ENCODE measurements at places on chromosomes 12 and 14.
A peak's percentile ranks its signal among the peaks of the same experiment; 100 is the strongest.

DNA sequence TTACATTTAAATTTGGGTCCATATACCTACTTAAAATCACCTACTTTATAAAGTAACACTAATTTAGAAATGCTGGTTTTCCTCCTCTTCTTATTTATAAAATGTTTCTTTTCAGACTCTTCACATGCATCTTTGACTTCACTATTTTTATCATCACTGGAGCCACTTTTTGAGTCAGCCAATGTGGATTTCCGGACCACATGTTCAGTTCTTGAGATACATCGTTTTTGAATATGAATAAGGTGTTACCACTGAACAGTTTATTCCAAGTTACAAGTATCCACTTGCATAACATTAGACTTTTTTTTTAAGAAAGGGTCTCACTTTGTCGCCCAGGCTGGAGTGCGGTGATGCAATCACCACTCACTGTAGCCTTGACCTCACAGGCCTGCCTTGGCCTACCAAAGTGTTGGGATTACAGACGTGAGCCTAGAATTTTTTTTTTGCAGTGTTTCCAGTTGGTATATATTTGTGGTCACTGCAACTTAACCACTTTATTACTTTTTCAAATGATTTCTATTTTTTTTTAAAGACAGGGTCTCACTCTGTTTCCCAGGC, 5.7 kb downstream of the FNTB start:
- DNase-seq: no peak

GRCh38 chr14:22588526-22589095, 413 bp downstream of the DAD1 start:
- no peak for DNase-seq

DNA sequence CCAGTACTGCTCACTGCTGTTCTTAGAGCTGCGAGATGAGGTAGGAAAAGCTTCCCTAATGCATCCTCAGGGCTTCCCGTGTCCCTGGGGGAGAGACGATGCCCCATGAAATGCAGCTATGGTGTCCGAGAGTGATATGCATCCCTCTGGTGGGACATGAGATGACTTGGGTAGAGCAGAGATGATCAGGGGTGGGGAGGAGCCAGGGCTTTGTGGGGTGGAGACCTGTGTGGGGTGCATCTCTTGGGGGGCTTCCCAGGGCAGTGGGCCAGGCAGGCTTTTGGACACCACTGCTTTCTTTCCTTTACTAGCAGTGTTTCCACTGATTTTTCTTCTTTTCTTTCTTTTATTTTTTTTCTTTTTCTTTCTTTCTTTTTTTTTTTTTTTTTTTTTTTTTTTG, 147.3 kb downstream of the ADGRD1 start:
- DNase-seq: peak; percentile 2

DNA sequence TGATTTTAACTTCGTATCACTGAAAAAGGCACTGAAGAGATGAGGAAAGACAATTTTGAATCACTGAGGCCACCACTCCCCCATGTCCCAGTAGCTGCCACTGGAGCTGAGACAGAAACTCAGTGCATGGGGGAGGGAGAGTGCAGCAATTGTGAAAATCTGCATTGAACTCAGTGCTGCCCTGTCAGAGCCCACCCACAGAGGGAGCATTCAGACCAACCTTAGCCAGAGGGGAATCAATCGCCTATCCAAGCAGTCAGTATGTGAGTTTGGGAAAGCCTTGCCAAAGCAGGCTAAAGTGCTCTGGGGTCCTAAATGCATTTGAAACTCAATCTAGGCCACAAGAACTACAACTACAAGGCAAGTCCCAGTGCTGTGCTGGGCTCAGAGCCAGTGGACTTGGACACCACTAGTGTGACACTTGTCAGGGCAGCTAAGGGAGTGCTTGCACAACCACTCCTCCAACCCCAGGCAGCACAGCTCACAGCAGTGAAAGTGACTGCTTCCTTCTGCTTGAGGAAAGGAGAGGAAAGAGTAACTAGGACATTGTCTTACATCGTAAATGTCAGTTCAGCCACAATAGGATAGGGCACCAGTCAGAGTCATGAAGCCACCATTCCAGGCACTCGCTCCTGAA, 13.3 kb downstream of the RNASE3 start:
- no peak for DNase-seq

DNA sequence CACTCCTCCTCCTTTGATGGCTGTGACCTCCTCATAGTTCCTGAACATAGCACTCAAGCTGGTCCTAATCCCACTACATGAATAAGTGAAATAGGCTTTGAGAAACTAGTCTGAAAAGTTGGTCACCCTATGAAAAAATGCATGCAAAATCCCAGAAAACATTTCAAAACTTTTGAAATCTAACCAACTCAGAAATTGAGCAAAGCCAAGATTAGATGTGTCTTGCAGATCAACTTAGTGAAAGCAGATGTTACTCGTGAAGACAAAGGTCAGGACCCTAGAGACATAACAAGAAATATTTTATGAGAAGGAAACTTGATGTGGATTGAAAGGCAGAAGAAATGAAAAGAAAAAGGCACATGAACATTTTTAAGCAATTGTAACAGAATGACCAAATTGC, 63.3 kb downstream of the TSHR start:
- DNase-seq: no peak

GRCh38 chr12:57519796-57520052, 590 bp downstream of the DDIT3 start:
- no peak for DNase-seq

GRCh38 chr12:117032593-117033381, 66.4 kb downstream of the TESC start:
- DNase-seq: no peak

DNA sequence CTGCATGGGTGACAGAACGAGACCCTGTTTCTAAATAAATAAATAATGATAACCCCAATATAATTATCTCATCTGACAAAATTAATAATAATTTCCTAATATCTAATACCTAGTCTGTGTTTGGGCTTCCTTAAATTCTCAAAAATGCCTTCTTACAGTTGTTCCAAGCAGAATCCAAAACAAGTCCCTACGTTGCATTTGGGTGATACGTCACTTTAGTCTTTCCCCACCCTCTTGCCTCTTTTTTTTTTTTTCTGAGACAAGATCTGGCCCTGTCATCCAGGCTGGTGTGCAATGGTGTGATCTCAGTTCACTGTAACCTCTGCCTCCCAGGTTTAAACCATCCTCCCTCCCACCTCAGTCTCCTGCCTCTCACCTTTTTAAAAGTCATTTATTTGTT, 26.7 kb downstream of the VEZT start:
- DNase-seq: no peak

DNA sequence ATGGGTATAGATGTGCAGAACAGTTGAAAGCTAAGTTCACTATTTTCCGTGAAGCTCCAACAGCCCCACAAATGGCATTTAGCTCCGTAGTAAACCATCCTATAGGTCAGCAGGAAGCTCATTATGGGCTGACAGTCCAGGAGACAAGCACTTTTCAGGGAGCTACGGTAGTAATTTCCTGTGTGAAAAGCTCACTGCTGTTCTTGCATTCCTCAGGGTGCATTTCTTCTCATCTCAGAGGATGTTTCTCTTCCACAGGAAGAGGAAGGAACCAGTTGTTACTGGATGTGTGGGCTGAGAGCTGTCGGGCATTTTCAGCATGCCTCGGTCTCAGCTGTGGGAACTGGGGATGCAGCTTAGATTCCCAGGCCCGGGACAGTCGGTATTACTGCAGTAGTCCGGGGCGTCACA, 72.8 kb downstream of the GALNT4 start:
- DNase-seq: no peak

DNA sequence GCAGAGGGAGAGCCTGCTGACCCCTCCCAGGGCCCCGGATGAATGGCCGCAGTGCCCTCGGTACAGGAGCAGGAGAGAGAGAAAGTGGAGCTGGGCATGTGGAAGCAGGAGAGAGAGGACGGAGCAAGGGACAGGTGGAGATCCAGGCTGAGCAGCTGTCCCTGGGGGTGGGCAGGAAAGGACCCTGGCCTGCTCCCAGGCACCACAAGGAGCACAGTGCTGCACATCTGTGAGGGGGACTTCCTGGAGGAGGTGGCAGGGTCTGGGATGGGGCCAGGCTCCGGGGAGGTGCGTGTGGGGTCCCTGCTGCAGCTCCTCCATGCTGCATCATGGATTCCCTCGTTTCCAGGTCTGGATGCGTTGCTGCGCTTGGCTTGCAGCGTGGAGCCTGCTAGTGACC, 13.0 kb upstream of the DLK1 start:
- DNase-seq: no peak

GRCh38 chr12:3565985-3566384, 75.0 kb downstream of the PRMT8 start:
- no peak for DNase-seq

GRCh38 chr12:3365463-3366411, 125.3 kb upstream of the PRMT8 start:
- DNase-seq: peak; percentile 67

DNA sequence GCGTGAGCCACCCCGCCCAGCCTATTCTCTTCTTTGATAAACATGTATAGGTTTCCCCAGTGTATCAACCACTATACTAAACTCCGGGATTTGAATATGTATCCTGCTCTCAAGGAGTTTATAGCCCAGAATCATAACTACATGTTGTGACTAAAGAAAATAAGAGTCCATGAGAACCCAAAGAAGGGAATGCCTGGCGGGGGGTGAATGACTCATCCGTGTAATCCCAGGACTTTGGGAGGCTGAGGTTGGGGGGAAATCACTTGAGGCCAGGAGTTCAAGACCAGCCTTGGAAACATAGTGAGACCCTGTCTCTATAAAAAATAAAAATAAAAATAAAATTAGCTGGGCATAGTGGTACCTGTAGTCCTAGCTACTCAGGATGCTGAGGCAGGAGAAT, 57.2 kb downstream of the SIX6 start:
- no peak for DNase-seq

DNA sequence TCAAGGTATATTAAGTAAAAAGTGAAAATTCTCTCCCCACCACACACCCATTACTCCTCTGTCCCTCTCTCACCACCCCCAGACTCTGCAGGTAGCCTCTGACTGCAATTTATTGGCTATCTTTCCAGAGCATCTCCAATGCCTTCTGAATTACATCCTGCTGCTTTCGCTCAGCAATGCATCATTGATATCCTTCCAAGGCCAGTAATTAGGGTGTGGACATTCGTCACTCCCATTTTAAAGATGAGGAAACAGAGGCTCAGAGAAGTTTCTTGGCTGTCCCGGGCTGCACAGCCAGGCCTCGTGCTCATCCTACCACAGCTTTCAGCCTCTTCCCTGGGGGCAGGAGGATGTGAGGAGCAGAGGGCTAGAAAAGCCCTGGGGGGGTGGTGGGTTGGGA, 23.6 kb upstream of the PGF start:
- no peak for DNase-seq

DNA sequence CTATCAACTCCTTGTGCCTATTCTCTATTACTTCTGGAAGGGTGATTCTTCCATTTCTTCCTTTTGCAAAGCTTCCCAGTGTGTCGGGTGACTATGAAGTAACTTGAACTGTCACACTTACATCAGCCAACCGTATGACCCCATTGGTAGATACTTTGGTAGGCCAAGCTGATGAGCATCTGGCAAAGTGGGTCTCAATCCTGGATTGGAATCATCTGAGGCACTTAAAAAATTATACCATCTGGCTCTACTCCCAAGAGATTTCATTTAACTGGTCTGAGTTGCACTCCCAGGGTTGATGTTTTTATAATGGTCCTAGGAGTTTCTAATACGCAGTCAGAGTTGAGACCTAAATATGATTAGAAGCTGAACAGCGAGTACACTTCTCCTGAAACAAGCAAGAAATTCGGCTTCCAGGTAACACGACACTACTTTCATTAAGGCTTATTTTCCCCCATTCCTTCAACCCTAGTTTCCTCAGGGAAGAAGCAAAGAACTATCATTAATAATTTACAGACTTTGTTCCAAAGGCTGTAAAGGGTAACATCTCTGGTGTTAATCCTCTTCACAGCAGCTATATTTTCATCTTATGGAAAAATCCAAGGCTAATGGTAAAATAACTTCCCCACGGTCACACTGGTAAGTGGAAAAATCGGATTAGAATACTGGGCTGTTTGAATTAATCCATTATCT, 76.8 kb downstream of the PDE6H start:
- DNase-seq: no peak

- DNase-seq: peak; percentile 28
Observed at GRCh38 chr14:95235351-95235750, 78.0 kb upstream of the DICER1 start.

- DNase-seq: no peak
Observed at GRCh38 chr12:89999699-90000505, 291.3 kb upstream of the ATP2B1 start.

GRCh38 chr14:96016501-96017160, 22.5 kb upstream of the C14orf132 start:
- DNase-seq: no peak

DNA sequence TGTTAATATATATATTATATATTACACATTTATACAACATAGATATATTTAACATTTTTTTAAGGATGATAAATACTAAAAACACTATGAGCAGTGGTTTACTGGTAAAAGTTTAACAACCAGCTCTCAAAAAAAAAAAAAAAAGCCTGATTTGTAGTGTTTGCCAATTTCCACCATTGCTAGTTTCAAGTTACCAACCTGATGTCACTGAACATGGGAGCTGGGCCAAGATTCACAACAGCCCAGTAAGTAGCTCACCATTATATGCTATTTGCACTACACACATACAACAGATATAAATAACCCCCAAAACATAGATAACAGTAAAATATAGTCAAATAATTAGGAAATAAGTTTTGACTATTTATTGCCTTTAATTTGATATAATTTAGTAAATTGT, 28.9 kb upstream of the TMX1 start:
- no peak for DNase-seq
